Stimulated activated CD4-positive, alpha-beta T cell treated with anti-CD3 and anti-CD28 coated beads, Interleukin-2, amount 100 ng/mL, for 24 hours (primary cell): ENCODE measurements at places on chromosomes 1 and 21.

DNA sequence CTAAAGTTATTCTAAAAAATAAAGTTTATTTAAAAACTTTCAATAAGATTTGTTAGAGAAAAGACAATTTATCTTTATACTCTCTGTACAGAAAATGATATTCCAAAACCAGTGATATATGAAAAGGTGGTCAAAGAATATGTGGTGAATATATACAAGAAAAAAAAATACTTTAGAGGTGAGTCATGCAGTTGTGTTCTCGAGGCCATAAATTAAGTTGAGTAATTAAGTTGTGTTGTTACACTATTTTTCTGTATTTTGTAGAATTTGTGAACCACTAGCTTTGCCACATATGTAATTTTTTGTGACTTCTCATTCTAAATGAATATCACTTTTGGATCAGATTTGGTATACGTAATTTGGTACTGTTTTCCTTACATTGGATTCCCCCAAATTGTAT lies 23.6 kb upstream of the DUSP10 start:
- no peak for DNase-seq

DNA sequence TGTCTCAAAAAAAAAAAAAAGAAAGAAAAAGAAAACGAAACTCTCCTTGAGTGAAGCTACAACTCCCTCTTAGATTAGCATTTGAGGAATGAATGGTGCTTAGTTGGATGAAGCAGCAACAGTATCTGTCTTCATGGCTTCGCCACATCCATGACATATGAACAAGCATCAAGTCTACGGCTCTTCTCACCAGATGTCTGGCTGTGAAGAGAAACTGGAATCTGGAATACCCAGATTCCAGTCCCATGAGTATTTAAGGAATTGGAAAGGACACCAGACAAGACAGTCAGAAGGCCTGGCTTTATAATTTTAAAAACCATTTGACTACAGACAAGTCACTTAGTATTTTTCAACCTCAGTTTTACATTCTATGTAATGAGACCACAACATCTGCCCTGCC lies 38.0 kb upstream of the TADA1 start:
- DNase-seq, result no peak

GRCh38 chr1:203101813-203102634 lies 16.2 kb upstream of the MYOG start:
- DNase-seq, result no peak

DNA sequence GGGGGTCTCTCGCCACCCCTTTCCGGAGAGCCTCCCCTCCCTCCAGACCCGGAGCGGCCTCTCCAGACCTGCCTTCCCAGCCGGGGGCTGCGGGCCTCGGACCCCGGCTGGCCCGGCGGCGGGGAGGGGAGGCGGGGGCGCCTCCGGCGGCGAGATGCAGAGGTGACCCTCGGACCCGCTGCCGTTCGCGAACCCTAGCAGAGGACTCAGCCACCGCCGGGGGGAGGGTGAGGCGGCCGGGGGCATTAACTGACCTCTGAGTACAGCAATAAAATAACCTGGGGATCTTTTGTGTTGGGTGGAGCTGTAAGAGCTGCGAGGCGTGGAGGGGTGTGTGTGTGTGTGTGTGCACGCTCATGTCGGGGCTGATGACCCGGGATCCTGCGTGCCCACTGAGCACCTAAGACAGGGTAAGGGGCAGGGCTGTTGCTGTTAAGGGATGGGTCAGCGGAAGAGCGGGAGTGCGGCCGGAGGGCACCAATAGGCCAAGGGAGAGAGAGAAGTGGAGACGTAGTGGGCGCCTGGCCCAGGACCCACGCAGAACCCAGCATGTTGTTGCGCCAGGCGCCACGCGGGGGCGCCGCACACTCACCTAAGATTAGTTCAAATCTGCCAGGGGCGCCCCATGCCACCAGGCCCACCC lies 6.3 kb downstream of the HAPLN2 start:
- DNase-seq, result peak; percentile 78

DNA sequence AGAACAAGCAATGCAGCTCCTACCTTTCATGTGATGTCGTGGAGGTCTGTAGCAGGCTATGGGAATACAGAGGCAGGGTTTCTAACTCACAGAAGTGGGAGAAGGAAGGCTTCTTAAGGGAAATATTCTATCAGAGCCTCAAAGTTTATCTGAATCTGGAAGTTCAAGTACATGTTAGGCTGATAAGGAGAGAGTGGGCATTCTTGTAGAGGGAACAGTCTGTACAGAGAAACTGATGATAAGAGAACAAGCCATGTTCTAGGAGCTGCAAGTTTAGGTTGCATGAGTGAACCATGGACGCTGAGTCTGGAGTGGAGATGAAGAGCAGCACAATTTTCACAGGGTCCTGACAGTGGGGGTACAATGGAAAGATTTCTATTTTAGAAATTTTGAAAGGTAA lies 344.0 kb downstream of the CHRM3 start:
- DNase-seq, result no peak

DNA sequence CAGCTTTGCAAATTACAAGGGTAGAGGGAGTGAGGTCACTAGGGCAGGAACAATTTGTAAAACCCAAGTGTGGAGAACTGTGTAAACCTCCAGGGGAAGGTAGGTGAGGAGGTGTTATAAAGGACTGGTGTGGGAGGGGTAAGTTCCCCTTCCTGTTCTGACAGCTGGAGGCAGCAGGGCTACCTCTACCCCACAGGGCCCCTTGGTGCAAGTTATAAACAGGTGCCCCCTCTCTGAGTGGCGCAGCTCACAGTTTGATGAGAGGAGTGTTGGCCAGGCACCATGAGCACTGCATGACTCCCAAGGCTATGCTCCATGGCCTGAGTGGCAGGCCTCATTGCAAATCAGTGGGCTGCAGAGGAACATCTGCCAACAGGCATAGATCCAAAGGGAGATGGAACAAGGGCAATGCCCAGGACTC lies 41.0 kb downstream of the MFSD2A start:
- no peak for DNase-seq

- no peak for DNase-seq
Measured at GRCh38 chr1:42960566-42961311, 2.1 kb upstream of the SLC2A1 start.

DNA sequence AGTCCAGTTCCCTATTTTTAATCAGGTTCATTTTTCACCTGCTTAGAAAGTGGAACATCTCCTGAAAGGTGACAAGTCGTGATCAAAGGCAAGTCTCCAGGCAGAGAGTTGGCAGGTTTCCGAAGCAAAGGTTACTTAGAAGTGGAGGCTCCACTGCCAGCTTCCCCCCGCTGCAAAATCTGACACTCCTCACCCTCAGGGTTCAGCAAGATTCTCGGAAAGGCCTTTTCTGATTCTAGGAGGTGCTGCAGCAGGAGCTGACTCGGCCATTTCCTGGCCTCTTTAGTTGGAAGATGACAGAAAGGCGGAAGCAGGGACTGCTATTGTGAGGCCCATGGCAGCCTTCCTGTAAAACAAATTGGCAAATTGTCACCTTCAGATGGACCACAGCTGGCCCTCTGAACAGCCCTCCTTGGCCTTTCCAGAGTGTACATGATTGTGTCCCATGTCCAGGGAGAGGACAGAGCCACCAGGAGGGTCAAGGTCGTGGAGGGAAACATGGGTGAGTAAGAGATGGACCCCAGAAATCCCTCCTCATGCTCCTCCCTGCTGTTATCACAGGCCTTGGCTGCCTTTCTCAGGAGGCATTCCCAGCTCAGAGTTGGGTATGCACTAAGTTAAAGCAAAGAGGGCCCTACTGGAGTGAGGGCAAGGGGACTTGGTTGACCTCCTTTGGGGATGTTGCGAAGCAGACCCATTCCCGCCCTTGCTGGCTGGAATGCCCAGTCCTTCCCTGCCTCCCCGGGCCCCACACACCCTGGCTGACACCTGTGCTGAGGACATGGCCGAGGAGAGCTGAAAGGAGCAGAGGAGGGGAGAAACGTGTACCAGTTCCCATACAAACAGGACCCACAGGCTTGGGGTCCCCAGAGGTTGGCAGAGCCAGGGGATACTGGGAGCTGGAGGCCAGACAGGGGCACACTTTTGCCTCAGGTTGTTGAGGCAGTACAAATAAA lies 115.5 kb upstream of the IRF2BP2 start:
- peak; percentile 55 for DNase-seq

DNA sequence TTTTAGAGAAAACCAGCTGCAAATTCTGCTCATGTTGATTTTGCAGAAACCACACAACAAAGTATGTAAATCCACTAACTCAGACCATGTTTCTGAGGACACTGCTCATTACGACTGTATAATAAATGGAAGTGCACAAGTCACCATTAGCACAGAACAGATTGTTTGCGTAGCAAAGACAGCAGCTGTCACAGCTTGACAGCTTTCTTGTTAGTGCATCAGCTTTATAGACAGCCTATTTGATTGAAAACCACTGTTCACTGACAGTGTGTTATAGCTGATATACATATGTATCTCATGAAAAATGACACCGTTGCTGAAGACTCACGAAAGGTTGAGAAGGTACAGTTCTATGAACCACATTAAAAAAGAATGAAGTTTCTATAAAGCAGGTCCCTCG lies 560.2 kb upstream of the ZRANB2 start:
- no peak for DNase-seq

DNA sequence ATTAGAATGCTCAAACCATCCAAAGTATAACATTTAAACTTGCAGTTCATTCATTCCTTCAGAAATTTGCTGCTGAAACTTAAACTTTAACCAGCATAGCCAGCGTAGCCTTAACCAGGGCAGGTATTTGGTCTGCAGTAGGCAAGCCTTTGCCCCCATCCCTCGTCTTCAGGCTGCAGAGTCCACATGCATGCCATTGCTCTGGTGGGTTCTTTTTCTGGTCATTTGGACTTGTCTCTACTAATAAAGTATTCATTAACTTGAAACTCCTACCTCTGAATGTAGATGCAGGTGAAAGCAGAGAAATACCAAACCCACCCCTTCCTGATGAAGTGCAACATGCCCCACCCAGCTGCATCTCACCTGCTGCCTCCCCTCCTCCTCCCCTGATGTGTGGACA lies 100.2 kb downstream of the CAMTA1 start:
- DNase-seq, result no peak

GRCh38 chr1:180892272-180892671 lies 20.4 kb upstream of the KIAA1614 start:
- no peak for DNase-seq

DNA sequence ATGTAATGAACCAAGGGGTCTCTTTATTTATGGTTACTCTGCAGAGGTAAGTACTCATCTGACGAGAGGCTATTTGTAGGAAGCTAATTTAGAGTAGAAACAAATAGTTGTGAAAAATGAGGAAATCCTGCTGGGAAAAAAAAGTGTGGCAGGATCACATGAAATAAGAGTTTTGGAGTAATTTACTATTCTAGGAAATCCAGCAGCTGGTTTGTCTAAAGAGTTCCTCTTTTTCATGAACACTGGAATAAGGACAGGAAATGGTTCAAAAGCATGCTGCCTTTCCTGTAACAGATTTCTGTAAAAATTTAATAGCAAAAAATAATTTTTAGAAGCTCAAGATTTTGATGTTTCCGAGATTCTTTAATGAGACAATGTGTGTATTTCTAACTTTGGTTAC lies 177.3 kb downstream of the CHRM3 start:
- no peak for DNase-seq

DNA sequence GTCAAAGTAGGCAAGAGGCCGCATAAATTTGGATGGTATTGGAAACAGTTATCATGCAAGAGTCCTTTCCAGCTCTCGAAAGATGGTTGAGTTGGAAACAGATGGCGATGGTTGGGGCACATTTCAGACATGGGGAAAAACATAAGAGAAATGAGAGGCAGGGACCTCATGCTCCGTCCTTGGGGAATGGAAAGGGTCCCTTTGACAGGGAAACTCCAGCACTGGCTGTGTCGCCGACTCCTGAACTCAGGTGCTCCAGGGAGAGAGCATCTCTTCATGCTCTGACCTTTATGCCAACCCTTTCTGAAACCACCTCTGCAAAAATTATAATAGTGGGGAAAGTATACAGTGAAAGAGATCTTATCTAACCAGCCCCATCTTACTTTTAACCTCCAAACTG lies 36.8 kb upstream of the COL6A2 start:
- no peak for DNase-seq

GRCh38 chr1:212754680-212755079 lies 36.9 kb downstream of the NSL1 start:
- no peak for DNase-seq

- peak; percentile 54 for DNase-seq
Measured at GRCh38 chr21:45551316-45551715, 9.1 kb upstream of the SLC19A1 start.

DNA sequence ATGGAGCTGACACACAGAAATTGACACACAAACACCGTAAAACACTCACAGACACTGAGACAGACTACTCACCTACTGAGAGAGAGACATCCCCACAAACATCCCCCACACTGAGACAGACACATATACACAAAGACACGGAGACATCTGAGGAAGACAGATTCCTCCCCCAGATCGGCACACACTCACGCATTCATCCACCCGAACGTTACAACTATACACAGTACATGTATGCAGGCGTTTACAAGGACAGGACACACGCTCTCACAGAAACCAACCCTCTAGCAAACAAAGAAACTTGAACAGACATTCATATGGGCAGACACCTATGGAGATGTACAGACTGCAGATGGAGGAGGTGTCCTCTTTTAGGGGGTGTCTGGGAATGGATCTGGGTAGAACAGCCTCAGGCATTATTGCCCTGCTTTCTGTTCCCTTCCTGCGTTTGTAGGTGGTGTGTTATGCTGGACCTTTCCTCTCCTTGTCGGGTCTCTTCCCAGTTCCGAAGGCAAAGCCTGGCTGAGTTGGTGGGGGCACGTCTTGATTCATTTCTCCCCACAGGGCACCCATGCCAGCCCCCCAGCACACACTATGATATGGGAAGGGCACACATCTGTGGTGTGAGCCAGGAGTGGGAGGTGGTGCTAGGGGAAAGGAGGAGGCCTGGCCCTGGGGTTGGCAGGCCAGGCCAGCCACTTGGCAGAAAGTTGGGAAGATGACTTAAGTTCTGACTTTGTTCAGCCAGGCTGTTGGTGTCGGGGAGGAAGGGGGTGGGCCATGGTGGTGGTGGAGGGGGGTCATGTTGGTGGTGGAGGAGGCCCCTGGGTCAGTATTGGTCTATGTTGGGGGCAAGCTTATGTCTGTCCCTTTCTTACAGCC lies 1.5 kb downstream of the KIRREL1 start:
- DNase-seq, result no peak

- DNase-seq, result no peak
Measured at GRCh38 chr1:118143121-118143520, 41.9 kb downstream of the SPAG17 start.

- DNase-seq, result no peak
Measured at GRCh38 chr1:234871710-234872271, 256.8 kb downstream of the TOMM20 start.

DNA sequence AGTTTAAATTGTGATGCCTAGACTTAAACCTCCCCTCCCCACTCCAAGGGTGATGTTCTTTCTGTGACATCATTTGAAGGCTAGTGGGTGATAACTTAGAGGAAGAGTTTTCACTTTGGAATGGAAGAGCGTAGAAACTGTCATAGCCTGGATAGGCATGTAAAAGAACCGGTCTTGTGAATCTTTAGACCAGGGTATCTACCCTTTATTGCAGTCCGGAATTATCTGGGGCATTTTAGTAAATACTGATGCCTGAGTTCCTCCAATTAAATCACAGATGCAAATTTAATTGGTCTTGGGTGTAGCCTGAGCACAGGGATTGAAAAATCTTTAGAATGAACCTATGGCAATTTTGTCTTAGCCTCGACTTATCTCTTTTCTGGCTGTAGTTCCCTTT lies 24.7 kb downstream of the MAN1C1 start:
- DNase-seq, result no peak
